ENCODE measurements at places on chromosomes 12 and 14. TPM values are rescaled to one million over a fixed set of nuclear protein-coding genes. Genes with fewer than 3 reads are reported as not detected.

SERPINA12 gene
- total RNA-seq = not detected

GPRC5A gene
- total RNA-seq = 42.1 TPM

JAG2 gene
- 33.7 TPM for total RNA-seq

NTF3 gene
- total RNA-seq = not detected

FKBP4 gene
- 79.1 TPM for total RNA-seq

MCRS1 gene
- 58.7 TPM for total RNA-seq

ESPL1 gene
- total RNA-seq = 12.1 TPM

TDP1 gene
- total RNA-seq = 16.3 TPM

SLC25A3 gene
- 694 TPM for total RNA-seq

C12orf54 gene
- 1.9 TPM for total RNA-seq

P2RX7 gene
- total RNA-seq = 1.3 TPM

ANKRD33 gene
- not detected for total RNA-seq

UBE2N gene
- total RNA-seq = 164 TPM

TSPAN8 gene
- not detected for total RNA-seq

ANAPC7 gene
- total RNA-seq = 76.3 TPM

GLT8D2 gene
- total RNA-seq = 2.0 TPM

EXOC3L4 gene
- total RNA-seq = not detected

CD69 gene
- total RNA-seq = not detected

TPPP2 gene
- not detected for total RNA-seq
